WTC11 (cell line): ENCODE measurements at places on chromosomes 3 and 15. TPM values are rescaled to one million over a fixed set of nuclear protein-coding genes. Genes with fewer than 3 reads are reported as not detected.

The ISLR gene
- 0.50 to 0.63 TPM (median 0.62 TPM) in 3 replicates for total RNA-seq

The TBC1D23 gene
- 45.0 to 73.6 TPM (median 46.3 TPM) in 3 replicates for total RNA-seq

The SNX33 gene
- total RNA-seq: 17.8 to 19.8 TPM (median 18.9 TPM) in 3 replicates

The SLC24A5 gene
- not detected in 3 replicates for total RNA-seq

The UBA3 gene
- 69.6 to 75.9 TPM (median 75.0 TPM) in 3 replicates for total RNA-seq

The TGM4 gene
- total RNA-seq: not detected in 3 replicates

The PP2D1 gene
- total RNA-seq: not detected in 3 replicates

The RASGRF1 gene
- total RNA-seq: 0.85 to 0.99 TPM (median 0.89 TPM) in 3 replicates

DNA sequence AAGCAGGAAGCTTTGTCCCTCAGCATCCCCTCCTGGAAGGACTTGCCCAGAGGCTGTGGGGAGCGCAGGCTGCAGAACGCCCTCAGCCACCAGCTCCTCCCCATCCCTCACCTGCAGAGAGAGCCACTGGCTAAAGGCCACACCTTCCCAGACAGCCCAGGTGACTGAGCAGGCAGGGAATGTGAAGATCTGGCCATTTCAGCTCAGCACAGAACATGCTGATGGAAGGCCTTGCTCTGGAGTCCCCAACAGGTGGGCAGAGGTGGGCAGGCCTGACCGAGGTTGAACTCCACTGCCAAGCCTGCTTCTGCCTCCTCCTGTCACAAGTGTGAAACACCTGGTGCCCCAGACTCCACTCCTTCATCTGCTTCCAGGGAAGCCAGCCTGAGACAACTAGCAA, 50.7 kb upstream of the SEC61A1 start:
- H3K27ac ChIP-seq: no peak overlapping the region
- H3K4me1 ChIP-seq: peaks cover 21% of the 10 kb centered on the region
- no peaks in the 10 kb centered on the region for H3K36me3 ChIP-seq
- DNase-seq: peak; percentile 34

GRCh38 chr15:68205954-68206539, 915 bp upstream of the CALML4 start:
- no peaks in the 10 kb centered on the region for H3K27me3 ChIP-seq
- H3K4me1 ChIP-seq: peaks cover 42% of the 10 kb centered on the region
- DNase-seq: peak; percentile 51
- no peaks in the 10 kb centered on the region for H3K36me3 ChIP-seq
- H3K27ac ChIP-seq: peak overlapping the region; percentile 92

- no peak overlapping the region for H3K4me3 ChIP-seq
- peaks cover 7% of the 10 kb centered on the region for H3K27me3 ChIP-seq
- no peak for DNase-seq
These were observed 2.8 kb downstream of the TRNT1 start for GRCh38 chr3:3129579-3129978.

DNA sequence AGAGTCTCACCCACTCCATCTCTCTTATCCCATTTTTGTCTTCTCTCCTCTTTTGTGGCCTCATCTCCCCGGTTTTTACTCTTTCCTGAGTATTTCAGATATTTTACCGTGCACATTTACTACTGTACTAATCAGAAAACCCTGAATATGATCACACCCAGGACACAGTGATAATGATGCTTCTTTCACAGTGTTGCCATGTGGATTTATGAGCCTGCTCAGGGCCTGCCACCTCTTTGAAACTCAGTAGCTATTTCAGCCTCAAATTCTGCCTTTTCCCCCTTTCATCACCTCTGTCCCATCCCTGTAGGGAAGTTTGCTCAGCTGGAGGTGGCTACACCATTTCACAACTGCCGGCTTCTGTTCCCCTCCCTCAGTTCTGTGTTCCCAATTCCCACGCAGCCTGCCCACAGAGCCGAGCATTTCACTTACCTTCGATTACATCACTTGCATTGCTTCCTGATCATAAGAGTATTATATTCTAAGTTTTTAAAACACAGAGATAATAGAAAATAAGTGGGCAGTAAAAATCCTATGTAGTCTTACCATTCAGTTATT, 33.2 kb downstream of the ARNT2 start:
- peaks cover 14% of the 10 kb centered on the region for H3K4me1 ChIP-seq
- H3K4me3 ChIP-seq: no peak overlapping the region
- no peak for DNase-seq
- H3K36me3 ChIP-seq: no peaks in the 10 kb centered on the region

GRCh38 chr15:70789213-70789612, 25.9 kb upstream of the UACA start:
- no peaks in the 10 kb centered on the region for H3K36me3 ChIP-seq
- no peak overlapping the region for H3K4me3 ChIP-seq
- no peak for DNase-seq
- peaks cover 12% of the 10 kb centered on the region for H3K4me1 ChIP-seq
- no peaks in the 10 kb centered on the region; the same call in 1 of the 2 replicates for H3K27me3 ChIP-seq
- H3K27ac ChIP-seq: no peak overlapping the region

- H3K27ac ChIP-seq: peak overlapping the region; percentile 38; the same call in 1 of the 2 replicates
- H3K4me3 ChIP-seq: no peak overlapping the region
- DNase-seq: no peak
- H3K27me3 ChIP-seq: no peaks in the 10 kb centered on the region
- H3K4me1 ChIP-seq: peaks cover 12% of the 10 kb centered on the region
- peaks cover 5% of the 10 kb centered on the region for H3K36me3 ChIP-seq
These were observed 312.3 kb downstream of the SATB1 start for GRCh38 chr3:18112674-18113375.

DNA sequence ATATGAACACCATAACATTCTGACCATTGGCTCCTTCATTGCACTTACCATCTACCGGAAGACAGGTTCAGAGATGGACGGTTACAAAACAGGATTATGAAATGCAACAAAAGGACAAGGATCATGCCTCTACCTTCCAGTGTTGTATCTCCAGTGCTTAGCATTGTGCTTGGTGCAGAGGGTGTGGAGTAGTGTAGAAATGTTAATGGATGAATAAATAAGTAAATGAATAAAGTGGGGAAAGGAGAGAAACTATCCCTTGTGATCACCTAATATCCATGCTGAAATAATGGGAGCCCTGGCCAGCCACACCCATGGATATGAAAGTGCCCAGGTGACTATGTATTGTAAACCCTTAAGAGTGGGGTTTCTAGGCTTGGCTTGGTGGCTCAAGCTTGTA, 344.8 kb upstream of the LMCD1 start:
- H3K4me3 ChIP-seq: no peak overlapping the region
- no peak overlapping the region for H3K27ac ChIP-seq
- H3K27me3 ChIP-seq: no peaks in the 10 kb centered on the region
- no peaks in the 10 kb centered on the region for H3K36me3 ChIP-seq

GRCh38 chr3:64977308-64978100, 289.7 kb upstream of the ADAMTS9 start:
- H3K27ac ChIP-seq: no peak overlapping the region
- DNase-seq: no peak
- H3K4me1 ChIP-seq: peaks cover 12% of the 10 kb centered on the region
- no peaks in the 10 kb centered on the region for H3K36me3 ChIP-seq
- H3K4me3 ChIP-seq: no peak overlapping the region
- no peaks in the 10 kb centered on the region for H3K27me3 ChIP-seq

GRCh38 chr3:46878781-46879436, 1.4 kb downstream of the PTH1R start:
- DNase-seq: no peak
- H3K4me3 ChIP-seq: no peak overlapping the region
- no peak overlapping the region for H3K27ac ChIP-seq
- H3K27me3 ChIP-seq: peaks cover 78% of the 10 kb centered on the region

GRCh38 chr3:144109944-144110343, 138.3 kb downstream of the DIPK2A start:
- H3K4me3 ChIP-seq: no peak overlapping the region
- no peak overlapping the region for H3K27ac ChIP-seq
- H3K27me3 ChIP-seq: no peaks in the 10 kb centered on the region
- no peaks in the 10 kb centered on the region for H3K36me3 ChIP-seq
- H3K4me1 ChIP-seq: peaks cover 14% of the 10 kb centered on the region

DNA sequence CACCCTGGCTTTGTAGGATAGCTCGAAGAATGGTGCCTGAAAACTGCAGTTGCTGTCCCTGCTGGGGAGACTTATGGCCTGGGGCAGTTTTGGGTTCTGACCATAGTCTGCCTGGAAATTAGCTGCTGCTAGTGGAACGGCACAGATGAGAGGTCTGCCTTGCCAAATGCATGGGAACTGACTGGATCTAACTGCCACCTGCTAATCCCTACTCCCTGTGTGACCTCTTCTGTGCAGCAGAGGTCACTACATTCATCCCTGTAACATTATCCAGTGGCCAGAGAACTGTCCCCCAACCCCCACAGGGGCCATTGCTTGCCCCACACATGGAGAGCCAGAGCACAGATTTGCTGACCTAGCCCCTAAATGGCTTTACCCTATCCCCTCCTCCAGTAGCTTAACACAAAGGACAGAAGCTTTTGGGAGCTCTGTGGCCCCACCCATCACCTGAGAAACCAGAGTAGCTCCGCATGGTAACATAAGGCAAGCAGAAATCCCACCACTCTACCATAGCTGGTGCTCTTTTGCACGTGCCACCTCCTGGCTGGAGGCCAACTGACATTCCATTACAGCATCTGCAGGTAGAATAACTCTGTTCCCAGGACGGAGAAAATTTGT, 840.0 kb downstream of the EPHA3 start:
- no peak overlapping the region for H3K4me3 ChIP-seq
- no peak overlapping the region for H3K27ac ChIP-seq

DNA sequence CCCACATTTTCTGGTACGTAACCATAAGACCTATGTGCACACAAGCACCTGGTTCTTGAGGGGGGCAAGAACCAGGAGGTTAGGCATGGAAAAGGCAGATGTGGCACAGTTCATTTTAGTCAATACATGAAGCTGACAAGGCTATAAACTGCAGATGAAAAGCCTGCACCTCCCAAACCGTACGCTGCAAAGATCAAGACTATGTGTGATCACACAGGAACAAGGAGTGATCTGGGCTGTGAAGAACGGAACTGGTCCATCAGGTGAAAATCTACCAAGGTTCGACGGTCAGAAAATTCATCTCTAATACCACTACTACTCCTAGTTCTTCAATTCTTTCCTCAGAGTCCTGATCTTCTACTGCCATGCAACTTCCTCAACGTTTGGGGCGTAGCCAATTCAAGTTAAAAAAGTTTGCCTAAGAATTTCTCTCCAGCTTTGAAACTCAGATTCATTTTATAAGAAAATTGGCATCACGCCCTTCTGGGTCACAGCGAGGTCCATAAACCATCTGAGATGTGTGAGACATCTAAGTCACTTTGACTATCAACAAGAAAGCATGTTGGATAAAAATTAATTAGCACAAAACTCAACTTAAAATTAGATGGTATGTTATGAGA, 41.9 kb downstream of the PLD1 start:
- H3K27me3 ChIP-seq: no peaks in the 10 kb centered on the region
- no peaks in the 10 kb centered on the region for H3K36me3 ChIP-seq
- no peak overlapping the region for H3K4me3 ChIP-seq
- peaks cover 12% of the 10 kb centered on the region for H3K4me1 ChIP-seq
- no peak for DNase-seq
- no peak overlapping the region for H3K27ac ChIP-seq

DNA sequence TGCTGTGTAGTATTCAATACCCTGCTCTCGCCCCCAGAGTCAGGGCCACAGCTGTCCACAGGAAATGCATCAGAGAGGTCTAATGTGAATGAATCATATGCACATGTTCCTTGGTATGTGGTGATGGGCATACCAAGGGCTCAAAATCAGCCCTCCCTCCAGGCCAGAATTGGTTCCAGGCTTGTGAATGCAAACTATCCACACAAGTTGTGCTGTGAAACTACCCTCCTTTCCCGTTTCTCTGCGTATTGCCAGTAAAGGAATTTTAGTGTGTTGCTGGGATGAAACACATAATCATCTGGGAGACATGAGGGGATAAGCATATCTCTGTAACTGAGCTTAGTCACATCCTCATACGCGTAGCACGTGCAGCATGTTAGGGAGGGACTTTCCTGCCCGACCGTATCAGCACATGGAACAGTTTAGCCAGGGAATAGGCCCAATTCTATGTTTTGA, 9.2 kb upstream of the MME start:
- no peak overlapping the region for H3K27ac ChIP-seq
- H3K27me3 ChIP-seq: no peaks in the 10 kb centered on the region; the same call in 1 of the 2 replicates
- peaks cover 16% of the 10 kb centered on the region for H3K4me1 ChIP-seq
- H3K4me3 ChIP-seq: no peak overlapping the region

DNA sequence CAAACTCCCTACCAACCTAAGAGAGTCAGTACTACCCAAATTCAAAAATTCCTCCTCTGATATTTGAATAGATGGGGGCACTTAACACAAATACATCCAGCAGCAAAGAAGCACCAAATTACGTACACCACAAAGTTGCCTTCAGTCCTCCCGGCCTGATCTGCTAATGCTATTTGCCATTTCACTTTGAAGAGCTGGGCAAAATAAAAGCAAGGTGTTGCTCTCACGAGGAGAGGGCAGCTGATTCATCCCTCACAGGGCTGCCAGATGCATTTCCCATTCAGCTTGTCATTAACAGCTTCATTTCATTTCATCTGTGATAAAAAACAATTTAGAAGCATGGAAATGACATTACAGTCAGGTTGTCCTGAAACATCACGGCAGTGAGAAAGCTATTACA, 283.4 kb upstream of the VEPH1 start:
- no peaks in the 10 kb centered on the region for H3K27me3 ChIP-seq
- H3K4me3 ChIP-seq: no peak overlapping the region
- H3K36me3 ChIP-seq: no peaks in the 10 kb centered on the region

DNA sequence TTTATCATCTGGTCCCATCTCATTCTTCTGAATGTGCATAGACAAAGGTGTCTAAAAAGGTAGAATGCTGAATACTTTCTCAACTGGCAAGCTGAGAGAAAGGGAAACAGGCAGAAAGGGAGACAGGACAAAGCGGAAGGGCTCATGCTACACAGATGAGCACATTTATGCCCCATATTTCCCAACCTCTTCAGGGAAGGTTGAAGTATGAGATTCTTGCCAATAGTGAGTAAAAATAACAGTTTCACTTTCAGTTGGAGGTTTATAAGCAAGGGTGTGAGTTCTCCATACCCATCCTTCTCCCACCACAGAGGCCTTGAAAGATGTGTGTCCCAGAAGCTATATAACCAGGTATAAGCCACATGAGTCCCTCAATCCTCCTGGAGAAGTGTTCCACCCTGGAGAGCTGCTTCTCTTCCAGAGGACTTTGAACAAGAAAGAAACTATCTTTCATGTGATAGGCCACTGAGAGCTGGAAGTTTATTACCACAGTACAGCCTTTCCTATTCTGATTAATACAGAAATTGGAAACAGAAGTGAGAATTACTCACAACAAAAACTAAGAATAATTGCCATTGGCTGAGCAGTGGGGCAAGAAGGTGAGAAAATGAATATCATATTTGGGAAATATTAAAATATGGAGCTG, 709.4 kb upstream of the NR2F2 start:
- H3K4me3 ChIP-seq: no peak overlapping the region
- no peak overlapping the region for H3K27ac ChIP-seq
- DNase-seq: no peak
- H3K27me3 ChIP-seq: no peaks in the 10 kb centered on the region
- H3K4me1 ChIP-seq: no peaks in the 10 kb centered on the region; the same call in none of the 2 replicates
